Kasumi-1 (cell line): ENCODE measurements at places on chromosomes 11 and 22.

GRCh38 chr11:122440811-122441665 is 214.5 kb upstream of the UBASH3B start:
- DNase-seq, result no peak

- no peak for DNase-seq
Measured at GRCh38 chr22:31093086-31093850, 12.2 kb downstream of the SMTN start.

DNA sequence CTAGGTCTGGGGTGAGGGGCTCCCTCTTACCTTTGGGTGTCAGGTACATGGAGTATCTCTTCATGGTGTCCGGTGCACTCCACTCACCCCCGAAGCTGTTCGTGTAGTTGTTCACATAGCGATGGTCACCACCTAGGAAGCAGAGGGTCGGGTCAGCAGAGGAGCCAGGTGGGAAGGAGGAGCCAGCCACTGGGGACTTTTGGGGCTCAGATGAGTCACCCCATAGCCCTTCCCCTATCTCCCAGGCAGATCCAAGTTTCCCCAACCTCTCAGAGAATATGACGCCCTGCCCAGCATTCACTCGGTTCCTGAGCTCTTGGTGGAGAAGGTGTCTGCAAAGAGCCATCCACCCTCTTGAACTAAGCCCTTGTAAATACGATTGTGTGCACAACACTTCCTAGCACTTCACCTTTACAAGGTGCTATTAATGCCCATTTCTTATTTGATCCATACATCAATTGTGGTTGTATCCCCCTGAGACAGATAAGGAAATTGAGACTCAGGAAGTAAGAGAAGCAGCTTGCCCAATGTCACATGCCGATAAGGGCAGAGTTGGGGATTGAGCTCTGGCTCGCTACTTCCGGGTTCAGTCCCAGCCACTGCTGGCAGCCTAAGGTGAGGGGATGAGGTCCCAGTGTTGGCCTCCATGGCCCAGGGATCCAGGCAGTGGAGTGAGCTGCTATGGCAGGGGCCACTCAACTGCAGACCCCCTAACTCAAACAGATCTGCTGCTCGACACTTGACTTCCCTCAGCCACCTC is 14.8 kb downstream of the TRIM29 start:
- DNase-seq, result no peak

DNA sequence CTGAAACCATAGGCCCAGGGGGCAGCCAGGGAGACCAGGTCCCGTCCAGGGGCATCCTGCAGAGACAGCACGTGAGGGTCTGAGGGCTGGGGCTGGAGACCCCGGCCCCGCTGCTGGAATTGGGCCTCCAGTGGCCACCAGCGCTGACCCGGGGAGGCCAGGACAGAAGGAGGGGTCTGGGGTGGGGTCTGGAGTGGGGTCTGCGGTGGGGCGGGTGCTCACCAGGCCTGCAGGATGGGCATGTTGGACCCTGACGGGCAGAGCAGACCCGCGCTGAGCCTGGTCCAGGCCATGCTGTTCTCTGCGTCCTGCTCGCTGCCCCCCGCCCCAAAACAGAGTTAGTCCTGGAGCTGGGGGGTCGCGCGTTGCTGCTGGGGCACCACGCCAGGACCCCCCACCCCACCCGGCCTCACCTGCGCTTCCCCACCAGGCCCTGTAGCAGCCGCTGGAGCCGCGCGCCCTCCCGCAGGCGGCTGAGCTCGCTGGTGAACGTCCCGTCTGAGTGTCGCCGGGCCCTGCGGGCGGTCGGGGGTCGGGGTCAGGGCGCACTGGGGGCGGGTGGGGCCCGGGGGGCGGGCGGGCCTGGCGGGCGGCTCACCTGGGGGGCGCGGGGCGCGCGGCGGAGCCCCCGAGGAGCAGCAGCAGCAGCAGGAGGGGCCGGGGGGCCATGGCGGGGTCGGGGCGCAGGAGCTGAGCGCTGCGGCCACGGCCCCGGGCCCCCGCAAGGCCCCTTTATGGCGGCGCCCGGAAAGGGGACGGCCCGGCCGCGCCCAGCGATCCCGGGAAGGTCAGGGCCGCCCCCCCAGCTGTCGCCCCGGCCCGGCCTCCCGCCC is at the start of gene SCT:
SCT (minus strand) TSS at position 707 of the 833 bp plus-strand sequence; CDS start at position 669, 38 bp downstream.
- DNase-seq, result no peak

- DNase-seq, result no peak
Measured at GRCh38 chr22:29842740-29843139, 4.7 kb upstream of the ASCC2 start.

- DNase-seq, result peak; percentile 56
Measured at GRCh38 chr11:2975594-2975993, 16.5 kb downstream of the NAP1L4 start.
